ENCODE measurements at places on chromosomes 13 and 19.

GRCh38 chr13:27970382-27971235 lies 1.5 kb upstream of the CDX2 start:
- no peak for DNase-seq

DNA sequence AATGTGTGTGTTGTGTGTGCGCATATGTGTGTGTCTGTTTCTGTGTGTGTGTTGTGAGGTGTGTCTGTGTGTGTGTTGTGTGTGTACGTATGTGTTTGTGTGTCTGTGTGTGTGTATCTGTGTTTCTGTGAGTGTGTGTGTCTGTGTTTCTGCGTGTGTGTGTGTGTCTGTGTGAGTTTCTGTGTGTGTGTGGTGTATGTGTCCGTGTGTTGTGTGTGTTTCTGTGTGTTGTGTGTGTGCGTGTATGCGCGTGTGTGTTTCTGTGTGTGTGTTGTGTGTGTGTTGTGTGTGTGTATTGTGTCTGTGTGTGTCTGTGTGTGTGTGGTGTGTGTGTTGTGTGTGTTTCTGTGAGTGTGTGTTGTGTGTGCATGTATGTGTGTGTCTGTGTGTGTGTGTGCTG lies 38.9 kb upstream of the KL start:
- no peak for DNase-seq

DNA sequence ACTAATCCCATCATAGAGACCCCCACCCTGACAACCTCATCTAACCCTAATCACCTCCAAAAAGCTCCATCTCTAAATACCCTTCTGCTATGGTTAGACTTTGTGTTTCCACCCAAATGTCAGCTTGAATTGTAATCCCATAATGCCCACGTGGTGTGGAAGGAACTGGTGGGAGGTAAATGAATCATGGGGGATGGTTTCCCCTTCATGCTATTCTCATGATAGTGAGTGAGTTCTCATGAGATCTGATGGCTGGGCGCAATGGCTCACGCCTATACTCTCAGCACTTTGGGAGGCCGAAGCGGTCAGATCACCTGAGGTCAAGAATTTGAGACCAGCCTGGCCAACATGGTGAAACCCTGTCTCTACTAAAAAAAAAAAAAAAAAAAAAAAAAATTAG lies 2.6 kb downstream of the VMAC start:
- DNase-seq = no peak

DNA sequence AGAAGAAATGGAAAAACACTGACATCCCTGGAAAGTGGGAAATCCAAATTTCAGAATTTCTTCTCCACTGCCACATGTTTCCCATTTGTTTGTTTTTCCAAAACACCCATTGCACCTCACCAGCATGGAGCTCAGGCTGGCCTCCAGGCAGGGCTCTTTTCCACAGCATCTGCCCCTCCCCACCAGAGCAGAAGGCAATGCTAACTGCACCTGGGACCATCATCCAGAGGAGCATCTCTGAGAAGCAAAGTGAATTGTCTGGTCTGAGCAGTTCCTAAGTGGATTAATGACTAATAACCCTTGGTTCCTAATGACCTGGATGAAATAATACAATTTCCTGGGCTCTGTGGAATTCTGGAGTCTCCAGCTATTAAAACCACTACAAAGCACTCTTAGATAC lies 8.8 kb upstream of the CYSLTR2 start:
- no peak for DNase-seq

- no peak for DNase-seq
These were observed 170.0 kb upstream of the TSHZ3 start for GRCh38 chr19:31519256-31519655.

- no peak for DNase-seq
These were observed 36.3 kb downstream of the SMIM24 start for GRCh38 chr19:3443840-3444694.

DNA sequence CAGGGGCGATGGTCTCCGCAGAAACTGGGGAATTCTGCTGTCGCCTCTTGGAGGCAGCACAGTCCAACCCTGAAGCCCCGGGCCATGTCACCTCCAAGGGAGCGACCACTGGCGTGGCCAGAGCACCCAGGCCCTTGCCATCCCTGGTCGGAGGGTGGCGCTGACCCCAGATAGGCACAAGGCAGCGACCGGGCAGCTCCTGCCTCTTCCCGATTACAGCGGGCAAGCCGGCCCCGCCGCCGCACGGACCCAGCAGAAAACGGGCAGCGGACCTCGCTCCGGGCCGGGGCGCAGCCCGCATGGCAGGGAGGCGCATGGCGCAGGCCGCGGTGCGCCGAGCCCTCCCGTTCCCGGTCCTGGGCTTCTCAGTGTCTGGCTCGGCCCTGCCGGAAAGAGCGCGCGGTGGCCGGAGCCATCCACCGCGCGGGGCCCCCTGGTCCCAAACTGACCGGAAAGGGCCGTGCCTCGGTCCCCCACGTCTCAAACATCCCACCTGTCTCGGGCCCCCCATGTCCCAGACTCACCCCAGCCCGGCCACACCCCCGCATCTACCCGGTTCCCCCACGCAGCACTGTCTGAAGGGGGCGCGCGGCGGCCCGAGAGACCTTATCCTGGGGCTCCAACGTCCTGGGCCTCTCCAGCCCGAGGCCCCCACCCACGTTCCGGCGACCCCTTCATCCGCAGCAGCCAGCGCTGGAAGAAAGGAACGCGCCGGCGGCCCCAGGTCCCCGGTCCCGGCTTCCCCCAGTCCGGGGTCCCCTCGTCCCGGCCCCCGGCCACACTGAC lies 727 bp downstream of the CERS1 start:
- no peak for DNase-seq

DNA sequence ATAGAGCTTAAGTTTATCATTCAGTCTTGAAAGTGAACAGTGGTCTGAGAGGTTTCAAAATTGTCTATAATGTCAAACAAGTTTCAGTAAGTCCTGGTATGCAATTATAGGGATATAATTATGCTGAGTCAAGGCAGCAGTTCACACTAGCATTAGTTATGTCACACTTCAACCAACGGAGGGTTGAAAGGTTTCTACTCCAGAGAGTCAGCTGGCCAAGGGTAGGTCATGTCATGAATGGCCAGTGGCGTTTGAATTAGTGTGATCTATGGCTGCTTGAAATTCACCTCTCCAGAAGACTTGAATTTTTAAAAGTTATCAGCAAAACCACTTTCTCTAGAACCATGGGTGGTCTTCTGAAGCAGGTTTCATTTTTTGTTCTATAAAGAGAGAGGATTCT lies 108.6 kb downstream of the TNFRSF19 start:
- no peak for DNase-seq

- DNase-seq = no peak
These were observed 172.8 kb downstream of the DNAJC15 start for GRCh38 chr13:43196086-43196621.

GRCh38 chr19:28435551-28436271 lies 777.2 kb downstream of the UQCRFS1 start:
- no peak for DNase-seq

DNA sequence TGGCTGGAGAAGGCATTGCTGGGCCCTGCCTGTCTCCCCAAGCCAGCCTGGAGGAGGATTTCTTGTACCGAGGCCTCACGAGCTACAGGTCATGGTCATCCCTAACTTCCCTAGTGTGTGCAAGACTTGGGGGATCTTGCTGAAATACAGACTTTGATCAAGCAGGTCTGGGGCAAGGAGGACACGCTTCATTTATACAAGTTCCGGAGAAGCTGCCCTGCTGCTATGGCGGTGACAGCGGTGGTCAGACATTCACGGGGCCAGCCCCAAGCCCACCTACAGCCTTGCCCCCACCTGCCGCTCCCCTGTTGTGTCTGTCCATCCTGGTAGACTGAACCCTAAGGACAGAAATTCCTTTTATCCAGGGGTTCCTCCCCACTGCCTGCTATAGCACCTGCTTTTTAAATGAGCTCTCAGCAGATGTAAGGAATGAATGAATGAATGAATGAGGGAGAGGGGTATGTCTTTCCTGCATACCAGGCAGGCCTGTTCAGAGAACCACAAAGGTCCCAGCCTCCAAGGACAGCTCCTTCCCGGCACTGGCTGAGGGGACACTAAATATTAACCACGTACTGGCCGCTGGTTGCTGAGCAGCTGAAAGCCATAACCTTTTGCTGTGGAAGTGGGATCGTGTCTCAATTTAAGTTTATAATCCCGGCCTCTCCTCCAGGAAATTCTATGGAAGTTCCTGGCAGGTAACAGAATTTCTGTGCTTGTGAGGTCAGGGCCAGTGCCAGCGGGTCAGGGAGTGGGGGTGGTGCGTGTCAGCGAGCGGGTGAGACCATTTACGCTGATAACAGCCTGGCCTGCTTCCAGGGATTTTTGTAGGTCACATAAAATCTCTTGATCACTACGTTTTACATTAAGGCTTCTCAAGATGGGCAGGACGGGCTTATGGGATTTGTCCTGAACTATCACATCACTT lies 27.1 kb downstream of the TSSK6 start:
- DNase-seq = no peak

GRCh38 chr19:54106716-54107115 lies 4.1 kb downstream of the NDUFA3 start:
- DNase-seq = no peak

GRCh38 chr13:36371185-36371584 lies 25.0 kb upstream of the SPART start:
- DNase-seq = no peak

- no peak for DNase-seq
These were observed 20.3 kb upstream of the CACNA1A start for GRCh38 chr19:13526552-13526951.

GRCh38 chr19:33868788-33869412 lies 72.2 kb downstream of the KCTD15 start:
- DNase-seq = no peak

DNA sequence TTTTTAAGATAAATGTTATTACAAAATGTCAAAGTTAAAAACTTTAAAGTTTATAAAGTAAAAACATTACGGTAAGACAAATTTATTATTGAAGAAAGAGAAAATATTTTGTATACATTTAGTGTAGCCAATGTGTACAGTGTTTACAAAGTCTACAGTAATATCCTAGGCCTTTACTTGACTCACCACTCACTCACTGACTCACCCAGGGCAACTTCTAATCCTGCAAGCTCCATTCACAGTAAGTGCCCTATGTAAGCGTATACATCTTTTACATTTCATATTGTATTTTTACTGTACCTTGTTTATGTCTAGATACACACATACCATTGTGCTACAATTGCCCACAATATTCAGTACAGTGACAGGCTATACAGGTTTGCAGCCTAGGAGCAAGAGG lies 448.2 kb downstream of the KCTD12 start:
- DNase-seq = no peak

DNA sequence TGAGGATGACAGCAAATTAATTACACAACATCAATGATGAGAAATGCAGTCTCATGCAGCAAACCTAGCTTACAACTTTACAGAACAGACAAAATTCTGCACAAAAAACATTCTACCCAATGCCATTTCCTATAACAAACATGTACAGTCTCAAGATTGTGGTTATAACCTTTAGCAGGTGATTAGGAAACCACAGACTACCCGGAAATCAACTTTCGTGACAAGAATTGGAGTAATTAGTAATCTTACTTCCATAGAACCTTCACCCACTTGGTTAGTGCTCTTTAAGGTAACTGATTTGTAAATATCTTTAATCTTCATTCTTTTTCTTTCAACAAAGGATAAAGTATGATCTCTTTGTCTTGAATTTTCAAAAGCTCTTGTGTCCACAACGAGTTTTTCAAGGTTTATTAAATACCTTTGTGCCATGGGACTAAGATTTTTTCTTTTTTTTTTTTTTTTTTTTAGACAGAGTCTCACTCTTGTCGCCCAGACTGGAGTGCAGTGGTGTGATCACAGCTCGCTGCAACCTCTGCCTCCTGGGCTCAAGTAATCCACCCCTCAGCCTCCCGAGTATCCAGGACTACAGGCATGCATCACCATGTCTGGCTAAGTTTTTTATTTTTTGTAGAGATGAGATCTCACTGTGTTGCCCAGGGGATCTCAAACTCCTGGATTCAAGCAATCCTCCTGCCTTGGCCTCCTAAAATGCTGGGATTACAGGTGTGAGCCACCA lies 78.8 kb downstream of the MAP4K1 start:
- DNase-seq = no peak

GRCh38 chr13:89382981-89383380 lies 1711.8 kb downstream of the SLITRK5 start:
- no peak for DNase-seq

DNA sequence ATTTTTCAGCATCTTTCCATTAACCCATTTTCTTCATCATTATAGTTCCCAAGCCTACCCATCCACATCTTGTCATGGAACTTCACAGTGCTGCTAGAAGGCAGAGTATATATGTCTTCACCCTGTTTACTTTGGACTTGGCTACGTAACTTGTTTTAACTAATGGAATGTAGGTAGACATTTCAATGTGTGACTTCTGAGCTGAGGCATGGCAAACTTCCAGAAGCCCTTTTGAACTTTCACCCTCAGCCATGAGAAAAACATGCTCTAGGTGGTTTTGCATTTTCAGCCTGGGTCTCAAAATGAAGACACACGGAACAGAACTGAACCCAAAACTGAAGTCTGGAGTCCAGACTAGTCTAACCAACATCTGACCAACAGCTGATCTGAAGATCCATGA lies 3.2 kb downstream of the TEX30 start:
- no peak for DNase-seq

- no peak for DNase-seq
These were observed 21.8 kb downstream of the RFXAP start for GRCh38 chr13:36840718-36841250.

- DNase-seq = no peak
These were observed 161.7 kb downstream of the KLF12 start for GRCh38 chr13:73972545-73972944.

GRCh38 chr13:71852736-71853135 lies 14.3 kb downstream of the DACH1 start:
- no peak for DNase-seq

DNA sequence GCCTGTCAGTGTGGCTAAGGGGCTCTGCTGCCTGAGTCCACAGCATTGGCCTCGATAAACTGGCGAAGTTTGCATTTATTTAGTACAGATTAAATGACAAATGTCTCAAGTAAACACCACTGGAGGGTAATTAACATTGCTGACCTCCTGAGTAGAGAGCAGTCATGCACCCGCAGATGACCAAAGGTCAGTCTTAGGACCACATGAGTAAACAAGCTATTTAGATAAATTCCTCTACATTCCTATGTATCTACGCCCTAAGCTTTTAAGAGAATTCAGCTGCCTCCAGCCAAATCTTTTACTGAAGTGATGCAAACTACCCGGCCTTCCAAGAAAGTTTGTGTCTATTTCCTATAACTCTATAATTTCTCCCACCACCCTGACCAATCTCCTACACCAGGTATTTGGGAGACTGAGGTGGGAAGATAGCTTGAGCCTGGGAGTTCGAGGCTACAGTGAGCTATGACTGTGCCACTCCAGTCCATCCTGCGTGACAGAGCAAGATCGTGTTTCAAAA lies 22.9 kb downstream of the CD70 start:
- no peak for DNase-seq

- DNase-seq = no peak
These were observed 6.5 kb downstream of the MAB21L1 start for GRCh38 chr13:35469806-35470525.
